ENCODE measurements at places on chromosomes 5 and 9.

GRCh38 chr9:124088476-124088837 lies 76.9 kb downstream of the LHX2 start:
- no peak for DNase-seq

GRCh38 chr9:87422999-87423398 lies 74.7 kb upstream of the DAPK1 start:
- no peak for DNase-seq

DNA sequence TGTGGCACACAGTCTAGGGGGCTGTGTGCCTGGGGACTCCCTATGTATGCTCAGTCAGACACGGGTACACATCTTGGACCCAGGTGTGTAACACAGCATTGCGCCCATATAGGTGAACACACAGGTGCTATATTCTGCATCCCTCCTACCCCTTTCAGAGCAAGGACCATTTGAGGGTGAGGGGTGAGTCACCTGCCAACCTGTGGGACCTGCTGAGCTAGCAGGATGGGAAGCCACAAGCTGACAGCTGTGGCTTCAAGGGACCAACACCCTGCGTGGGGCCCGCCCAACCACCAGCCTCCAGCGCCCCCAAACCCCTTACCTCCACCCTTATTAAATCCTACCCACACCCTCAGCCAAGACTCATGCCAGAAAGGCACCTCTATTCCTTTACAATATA lies 14.6 kb upstream of the AQP7 start:
- peak; percentile 37 for DNase-seq

DNA sequence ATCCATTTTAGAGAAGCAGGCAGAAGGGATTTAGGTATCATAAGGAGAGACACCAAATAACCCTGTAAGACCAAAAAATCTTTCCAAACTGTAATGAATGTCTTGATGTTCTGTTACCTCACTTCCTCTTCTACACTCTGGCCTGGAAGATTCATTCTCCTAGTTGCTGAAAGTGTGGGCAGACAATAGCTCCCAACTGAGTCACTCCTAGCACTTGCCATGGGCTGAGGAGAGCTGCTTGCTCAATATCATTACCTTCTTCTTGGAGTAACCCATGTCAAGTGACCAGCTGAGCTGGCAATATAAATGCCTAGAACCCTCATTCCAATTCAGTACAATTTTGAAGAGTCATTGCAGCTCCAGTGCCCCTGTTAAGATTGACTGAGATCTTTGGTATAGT lies 1985.5 kb upstream of the CDH6 start:
- DNase-seq = no peak

DNA sequence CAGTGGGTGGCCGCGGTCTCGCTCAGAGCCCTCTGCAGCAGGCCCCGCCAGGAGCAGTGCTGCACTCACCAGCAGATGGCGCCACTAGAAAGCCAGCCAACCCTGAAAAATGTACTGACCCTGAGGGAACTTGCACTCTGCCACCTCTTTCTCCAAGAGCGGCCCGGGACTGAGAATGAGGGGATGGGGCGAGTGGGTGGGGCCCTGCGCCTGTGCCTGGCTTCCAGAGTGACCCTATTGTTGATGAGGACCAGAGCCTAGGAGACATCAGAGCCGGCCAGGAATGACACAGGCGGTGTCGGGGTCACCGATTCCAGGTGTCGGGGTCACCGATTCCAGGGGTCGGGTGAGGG lies 2.9 kb upstream of the IL17B start:
- peak; percentile 65 for DNase-seq

DNA sequence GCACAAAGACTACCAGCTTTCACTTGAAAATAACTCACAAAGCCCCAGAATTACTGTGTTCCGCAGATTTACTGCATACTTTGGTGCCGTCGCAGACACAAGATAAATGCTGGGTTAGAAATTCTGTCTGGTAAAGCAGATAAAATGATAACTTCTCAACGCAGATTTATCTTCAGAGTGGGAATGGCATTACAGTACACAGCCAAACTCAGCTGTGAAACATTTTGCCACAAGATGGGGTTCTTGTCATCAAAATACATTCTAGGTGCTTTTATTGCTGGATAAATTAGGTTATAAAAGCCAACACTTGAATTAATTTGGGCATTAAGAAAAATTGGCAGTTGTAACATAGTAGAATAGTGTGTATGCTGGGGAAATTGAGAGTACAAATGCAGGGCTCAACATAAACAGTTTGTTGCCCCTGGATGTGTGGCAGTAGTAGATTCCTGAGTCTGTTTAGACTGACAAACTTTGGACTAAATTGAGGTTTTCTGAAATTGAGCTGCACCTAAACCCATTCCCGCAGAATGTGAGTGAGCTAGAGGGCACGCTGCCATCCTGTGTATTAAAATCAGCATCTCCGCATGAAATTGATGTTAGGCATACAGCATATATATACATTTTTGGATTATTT lies 61.1 kb downstream of the LMNB1 start:
- no peak for DNase-seq

DNA sequence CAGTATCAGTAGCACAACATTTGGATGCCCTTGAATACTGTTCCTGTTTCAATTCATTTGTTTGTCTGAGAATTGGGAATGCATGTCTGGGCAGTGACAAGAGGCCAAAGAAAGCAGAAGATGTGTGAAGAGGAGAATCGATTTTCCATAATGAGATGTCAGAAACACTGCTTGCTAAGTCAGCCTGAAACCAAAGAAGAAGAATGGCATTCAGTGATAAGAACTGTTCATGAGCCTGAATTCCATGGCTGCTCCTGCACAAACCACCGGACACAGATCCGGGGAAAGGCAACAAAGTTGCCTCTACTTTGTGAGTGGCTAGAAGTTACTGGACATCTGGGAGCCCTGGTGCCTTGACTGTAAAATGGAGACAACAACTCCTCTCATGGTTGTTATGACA lies 207.2 kb upstream of the RASEF start:
- DNase-seq = no peak

GRCh38 chr9:93035106-93035660 lies 23.3 kb upstream of the SUSD3 start:
- DNase-seq = no peak

DNA sequence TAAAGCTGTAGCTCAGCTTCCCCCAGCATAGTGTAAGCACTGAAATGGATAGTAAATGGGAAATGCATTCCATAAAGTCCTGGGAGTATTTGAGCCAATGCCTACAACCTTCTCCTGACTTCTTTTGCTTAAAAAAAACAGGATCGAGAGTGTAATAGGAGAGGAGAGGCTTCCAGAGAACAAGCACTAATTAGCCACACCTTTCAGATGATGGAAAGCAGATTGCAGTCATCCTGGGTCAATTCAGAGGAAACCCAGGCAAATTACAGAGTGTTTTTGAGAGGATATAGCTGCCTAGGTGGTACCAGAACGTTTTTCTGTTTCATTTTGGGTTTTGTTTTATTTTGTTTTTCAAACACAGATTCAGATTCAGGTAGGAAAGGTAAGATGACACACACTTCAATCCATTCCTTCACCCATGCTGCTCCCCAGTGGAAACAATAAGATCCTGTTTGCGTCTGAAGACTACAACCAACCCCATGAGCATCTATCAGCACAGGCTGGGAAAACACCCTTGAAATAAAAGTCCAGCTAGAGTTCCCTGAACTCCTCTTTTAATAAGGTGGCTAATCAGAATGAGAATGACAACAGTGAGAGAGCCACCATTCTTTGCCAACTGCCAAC lies 95.6 kb downstream of the RFK start:
- DNase-seq = peak; percentile 34

DNA sequence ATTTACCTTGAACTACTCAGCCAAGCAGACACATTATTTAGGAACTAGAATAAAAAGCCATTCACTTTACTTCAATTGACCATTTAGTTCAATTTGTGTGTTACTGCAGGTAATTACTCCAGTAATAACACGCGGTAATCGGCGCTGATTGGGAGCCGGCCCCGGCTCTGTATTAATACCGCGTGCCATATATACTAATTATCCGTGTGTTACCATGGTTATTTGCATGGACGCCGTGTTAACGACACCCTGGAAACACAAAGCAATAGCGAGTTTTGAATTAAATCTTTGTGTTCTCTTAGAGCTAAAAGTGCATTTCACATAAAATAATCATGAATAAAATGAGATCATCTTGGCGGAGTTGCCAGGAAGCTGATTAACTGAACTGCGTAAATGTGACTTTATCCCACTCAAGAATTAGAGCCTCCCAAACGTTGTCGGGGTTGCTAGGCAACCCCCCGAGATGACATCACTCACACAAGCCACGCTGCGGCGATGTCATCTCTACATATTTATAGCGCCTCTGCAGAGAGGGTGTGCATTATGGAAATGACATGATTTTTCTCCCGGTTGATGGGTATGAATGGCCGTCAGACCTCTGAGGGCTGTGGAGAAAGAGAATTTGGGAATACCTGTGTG lies 41.4 kb upstream of the RNU6ATAC start:
- DNase-seq = no peak

DNA sequence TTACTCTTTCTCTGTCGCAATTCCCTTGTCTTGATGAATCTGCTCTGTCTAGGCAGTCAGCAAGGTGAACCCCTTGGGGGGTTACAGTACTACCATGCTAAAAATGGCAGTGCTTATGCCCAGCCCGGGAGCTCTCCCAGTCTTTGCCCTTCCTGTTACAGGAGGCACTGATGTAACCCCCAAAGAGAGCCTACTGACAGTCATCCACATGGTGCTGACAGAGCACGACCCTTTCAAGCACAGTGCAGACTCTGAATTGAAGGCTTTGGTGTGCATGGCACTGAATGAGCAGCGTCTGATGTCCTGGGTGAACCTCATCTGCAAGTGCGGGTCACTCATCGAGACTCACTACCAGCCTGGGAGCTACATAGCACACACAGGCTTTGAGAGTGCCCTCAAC lies 34.5 kb upstream of the SLC36A2 start:
- no peak for DNase-seq

- DNase-seq = no peak
Measured at GRCh38 chr5:13448843-13449242, 495.6 kb downstream of the DNAH5 start.

DNA sequence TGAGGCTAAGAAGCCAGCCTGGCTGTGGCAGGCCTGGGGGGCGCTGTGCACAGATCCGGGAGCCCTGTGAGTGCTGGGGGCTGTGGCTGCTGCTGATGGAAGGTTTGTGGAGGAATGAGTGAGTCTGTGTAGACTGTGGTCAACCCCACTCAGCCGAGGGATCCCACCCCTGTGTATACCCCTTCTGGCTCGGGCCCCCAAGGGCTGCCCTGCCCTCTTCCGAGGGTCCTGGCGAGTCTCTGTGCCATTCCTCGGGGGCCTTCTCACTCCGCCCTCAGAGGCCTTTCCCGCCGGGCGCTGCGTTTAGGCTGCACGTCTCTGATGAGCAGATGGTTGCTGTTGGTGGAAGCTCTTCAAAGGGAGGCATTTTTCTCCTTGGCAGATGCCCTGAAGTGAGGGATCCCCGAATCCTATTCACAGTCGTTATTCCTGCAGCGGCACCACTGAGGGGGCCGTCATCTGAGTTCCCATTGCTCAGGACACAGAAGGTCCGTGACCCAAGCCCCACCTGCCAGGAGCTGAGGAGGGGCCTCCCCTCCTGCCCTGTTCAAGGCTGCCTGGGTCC lies 94.1 kb downstream of the RXRA start:
- DNase-seq = no peak

DNA sequence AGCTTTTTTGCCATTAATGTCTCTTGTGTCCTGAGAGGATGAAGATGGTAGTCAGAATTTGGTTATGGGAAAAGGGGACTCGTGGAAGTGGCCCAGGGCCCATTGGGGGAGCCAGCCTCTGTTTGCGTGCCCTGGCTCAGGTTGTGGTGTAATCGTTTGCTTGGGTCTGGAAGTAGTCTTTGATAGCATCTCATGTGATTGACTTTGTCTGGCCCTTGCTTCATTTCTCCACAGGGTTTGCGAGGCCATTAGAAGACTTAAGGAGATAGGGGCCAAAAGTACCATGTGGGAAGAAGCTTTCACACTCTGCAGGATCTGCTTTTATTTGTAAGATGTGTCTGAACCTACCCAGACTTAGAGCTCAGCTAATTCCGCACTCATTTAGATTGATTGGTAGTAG lies 114.5 kb downstream of the FGF1 start:
- no peak for DNase-seq

- peak; percentile 45 for DNase-seq
Measured at GRCh38 chr5:134851307-134851923, 5.6 kb downstream of the C5orf24 start.

GRCh38 chr9:130255631-130256134 lies 9.9 kb upstream of the HMCN2 start:
- DNase-seq = no peak

- no peak for DNase-seq
Measured at GRCh38 chr5:82320966-82321365, 42.8 kb upstream of the RPS23 start.

DNA sequence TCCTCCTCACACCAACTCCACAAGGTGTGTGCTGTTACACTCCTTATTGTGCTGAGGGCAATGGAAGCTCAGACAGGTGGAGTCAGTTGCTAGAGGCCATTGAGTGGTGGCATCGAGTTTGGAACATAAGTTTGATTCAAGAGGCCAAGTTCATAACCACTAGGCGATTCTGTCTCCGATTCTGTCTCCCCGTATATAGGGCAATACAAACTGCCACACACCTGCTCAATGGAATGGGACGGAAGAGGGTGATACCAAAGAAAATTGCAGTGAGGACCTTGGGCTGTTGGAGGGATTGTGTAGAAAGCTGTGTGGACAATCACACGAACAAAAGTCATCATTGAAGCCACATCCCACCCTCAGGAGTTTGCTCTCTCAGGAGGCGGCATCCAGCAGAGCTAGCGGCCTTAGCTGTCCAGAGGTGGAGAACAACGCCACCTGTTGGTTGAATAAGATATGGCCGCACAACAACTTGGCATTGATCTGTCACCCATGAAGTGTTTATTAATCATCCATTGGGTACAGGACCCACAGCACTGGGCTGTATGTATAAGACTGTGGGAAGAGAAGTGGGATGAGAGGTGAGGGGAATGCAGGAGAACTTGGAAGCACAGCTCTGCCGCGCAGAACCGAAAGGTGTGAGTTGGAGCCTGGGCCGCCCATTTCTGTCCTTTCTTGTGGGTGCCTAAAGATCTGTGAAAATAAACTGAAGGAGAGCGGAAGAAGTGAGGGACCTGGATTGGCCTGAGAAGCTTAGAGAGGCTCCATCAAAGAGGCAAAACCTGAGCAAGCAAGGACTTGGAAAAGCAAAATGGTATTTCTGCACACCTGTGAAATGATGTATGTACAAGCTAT lies 16.1 kb upstream of the NEUROG1 start:
- DNase-seq = peak; percentile 79

GRCh38 chr5:37189355-37189754 lies 59.8 kb downstream of the CPLANE1 start:
- no peak for DNase-seq

DNA sequence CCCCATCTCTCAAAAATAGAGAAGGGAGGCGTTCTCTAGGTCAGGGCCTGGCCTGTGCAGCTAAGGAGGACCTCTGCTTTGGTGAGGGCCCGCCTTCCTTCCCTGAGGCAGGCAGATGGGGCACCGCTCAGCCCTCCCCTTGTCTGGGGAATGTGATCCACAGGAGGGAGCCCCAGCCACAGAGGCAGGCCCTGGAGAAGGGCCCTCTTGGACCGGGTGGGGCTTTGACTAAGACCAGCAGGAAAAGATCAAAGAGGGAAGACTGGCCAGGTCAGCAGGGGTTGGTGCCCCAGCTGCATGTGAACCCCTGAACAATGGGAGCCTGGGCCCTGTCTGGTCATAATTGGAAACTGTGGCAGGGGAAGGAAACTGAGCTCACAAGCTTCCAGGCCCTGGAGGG lies 21.9 kb downstream of the PTPA start:
- no peak for DNase-seq

- no peak for DNase-seq
Measured at GRCh38 chr5:66875315-66875714, 279.1 kb downstream of the MAST4 start.

- peak; percentile 85 for DNase-seq
Measured at GRCh38 chr5:16736158-16736995, 119.6 kb upstream of the RETREG1 start.

- DNase-seq = no peak
Measured at GRCh38 chr9:126532489-126532888, 81.2 kb upstream of the LMX1B start.
